ENCODE measurements at places on chromosomes 3 and 15.

- no peak for DNase-seq
Observed at GRCh38 chr15:38391191-38391590, 62.7 kb upstream of the FAM98B start.

DNA sequence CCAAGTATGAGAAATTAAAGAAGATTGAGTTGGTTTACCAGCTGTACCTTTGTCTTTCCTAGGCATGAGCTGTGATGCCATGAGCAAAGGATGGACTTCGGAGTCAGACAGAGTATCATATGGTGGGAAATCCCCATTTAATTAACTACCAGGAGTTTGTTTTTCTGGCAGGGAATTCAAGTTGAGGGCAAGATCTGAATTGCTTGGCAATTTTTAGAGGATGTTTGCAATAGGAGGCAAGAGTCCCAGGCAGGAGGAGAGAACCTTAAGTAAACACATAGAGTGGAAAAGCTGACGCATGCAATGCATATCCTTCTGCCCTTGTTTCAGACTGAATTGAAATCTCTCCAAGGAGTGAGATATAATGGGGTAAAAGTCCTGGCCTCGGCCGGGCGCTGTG is 569.7 kb upstream of the MDFIC2 start:
- DNase-seq, result no peak

- DNase-seq, result peak; percentile 53
Observed at GRCh38 chr3:133477487-133477886, 77.6 kb downstream of the BFSP2 start.

- no peak for DNase-seq
Observed at GRCh38 chr15:71333839-71334238, 218.6 kb downstream of the THSD4 start.

DNA sequence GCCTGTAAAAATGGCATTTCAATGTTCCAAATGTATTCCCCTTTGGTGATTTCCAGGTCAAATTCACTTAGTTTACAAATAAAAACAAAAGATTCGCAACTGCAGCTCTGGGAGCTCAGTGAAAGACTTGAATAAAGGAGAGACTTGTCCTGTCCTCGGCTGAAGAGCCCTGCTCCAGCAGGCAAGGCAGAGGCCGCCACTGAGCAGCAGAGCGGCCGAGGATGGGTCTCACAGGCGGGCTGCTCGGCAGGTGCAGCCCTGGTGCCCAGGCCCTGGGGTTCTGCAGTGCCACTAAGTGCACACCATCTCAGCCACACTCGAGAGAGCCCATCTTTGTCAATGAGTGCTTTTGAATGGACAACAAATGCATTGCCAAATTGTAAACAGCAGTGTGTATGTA is 856.2 kb downstream of the AGBL1 start:
- DNase-seq, result no peak

- DNase-seq, result no peak
Observed at GRCh38 chr15:83747050-83747717, 93.3 kb downstream of the ADAMTSL3 start.

DNA sequence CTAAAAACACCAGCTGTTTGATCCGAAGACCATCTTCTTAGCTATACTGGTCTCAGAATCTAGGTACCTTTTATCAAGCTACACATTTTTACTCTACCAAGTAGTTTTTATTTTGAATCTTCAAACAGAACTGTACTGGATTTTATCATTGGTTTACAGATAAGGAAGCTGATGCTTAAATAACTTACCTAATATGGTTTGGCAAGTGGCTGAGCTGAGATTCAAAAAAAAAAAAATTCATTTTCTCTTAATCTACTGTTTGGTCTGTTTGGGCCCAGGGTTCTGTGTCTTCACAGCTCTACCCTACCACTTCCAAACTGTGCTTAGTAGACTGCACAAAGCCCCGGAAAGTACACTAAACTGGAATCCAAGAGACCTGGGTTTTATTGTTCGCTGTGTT is 35.7 kb downstream of the ZNF860 start:
- no peak for DNase-seq

GRCh38 chr3:177929310-177929709 is 606.9 kb upstream of the KCNMB2 start:
- DNase-seq, result no peak

DNA sequence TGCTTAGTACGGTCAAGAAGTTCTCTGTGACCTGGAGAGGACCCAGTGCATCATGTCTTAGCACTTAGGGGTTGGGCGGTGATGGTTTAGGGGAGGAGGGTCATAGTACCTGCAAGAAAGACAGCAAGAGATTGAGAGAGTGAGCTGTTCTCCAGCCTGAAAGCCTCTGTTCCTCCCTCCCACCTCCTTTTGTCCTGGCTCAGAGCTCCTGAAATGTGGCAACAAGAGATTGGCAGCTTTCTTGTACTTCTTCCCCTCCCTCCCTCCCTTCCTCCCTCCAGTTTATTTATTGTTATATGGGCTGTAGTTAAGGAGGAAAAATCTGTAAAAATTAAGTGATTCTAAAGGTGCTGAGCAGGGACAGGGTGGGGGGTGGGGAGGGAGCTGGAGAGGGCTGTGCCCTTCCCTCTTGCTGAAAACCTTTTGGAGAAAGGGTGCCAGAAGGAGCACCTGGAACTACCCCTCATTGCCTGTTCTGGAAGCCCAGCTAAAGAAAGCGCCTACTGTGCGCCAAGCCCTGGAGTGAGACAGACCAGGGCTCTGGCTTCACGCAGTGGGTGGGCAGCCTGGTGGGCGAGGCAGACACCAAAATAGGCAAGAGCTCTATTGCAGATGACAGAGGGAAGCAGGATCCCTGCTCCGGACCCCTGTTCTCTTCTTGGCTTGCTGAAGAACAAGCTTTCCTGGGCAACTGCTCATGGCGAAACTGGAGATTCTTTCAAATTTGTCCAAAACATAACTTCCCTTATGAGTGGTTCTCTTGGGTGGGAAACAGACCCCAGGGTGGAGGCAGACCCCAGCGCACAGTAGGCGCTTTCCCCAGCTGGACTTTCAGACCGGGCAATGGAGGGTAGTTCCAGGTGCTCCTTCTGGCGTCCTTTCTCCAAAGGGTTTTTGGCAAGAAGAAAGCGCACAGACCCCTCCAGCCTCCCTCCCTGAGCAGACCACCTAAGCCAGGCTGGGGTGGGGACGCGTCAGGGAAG is 35.6 kb downstream of the LINGO1 start:
- no peak for DNase-seq

GRCh38 chr15:41115652-41116115 is 396 bp downstream of the INO80 start:
- DNase-seq, result peak; percentile 95

GRCh38 chr3:37491776-37492175 is 317.4 kb upstream of the LRRFIP2 start:
- no peak for DNase-seq

DNA sequence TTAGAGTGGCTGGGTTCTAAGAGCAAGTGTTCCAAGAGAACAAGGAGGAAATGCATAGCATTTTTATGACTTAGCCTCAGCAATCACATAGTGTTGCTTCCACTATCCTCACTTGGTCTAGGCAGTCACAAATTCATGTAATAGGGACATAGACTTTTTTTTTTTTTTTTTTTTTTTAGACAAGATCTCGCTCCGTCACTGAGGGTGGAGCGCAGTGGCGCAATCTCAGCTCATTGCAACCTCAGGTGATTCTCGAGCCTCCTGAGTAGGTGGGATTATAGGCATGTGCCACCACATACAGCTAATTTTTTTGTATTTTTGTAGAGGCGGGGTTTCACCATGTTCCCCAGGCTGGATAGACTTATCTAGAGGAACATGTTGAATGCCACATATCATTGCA is 4.7 kb upstream of the GNB4 start:
- DNase-seq, result no peak

GRCh38 chr15:33201491-33202231 is 7.1 kb upstream of the FMN1 start:
- peak; percentile 31 for DNase-seq

DNA sequence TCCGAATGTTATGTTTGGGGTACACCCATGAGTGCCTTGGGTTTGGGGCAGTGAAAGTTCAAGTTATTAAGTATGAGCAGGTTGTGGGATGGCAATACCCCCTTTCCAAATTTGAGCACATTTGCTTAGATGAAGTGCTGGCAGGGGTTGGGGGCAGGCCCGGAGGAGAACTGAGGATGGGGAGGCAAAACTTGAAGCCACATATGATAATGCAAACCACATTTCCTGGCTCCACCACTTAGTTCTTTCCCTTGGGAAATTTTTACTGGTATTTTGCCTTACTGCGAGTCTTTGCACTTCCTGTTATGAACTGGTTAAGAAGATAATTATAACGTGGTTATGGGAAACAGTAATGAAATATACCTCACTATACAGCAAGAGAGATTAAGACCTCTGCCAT is 336.0 kb upstream of the ONECUT1 start:
- no peak for DNase-seq

DNA sequence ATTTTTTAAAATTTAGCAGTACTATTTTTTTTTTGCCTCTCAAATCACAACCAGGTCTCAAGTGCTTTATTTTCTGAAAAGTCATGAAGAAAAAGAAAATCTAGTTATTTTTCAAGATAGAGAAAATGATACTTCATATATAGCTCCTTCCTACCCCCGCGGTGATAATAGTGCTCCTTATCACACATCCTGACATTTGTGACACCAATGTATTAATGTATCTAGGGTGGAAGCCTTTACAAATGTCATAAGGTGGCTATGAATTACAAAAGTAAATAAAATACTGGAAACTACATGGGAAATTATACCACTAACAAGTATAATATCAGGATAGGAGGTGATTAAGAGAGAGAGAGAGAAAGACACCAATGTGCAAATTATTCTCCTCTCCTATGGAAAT is 582.2 kb downstream of the UNC13C start:
- no peak for DNase-seq

DNA sequence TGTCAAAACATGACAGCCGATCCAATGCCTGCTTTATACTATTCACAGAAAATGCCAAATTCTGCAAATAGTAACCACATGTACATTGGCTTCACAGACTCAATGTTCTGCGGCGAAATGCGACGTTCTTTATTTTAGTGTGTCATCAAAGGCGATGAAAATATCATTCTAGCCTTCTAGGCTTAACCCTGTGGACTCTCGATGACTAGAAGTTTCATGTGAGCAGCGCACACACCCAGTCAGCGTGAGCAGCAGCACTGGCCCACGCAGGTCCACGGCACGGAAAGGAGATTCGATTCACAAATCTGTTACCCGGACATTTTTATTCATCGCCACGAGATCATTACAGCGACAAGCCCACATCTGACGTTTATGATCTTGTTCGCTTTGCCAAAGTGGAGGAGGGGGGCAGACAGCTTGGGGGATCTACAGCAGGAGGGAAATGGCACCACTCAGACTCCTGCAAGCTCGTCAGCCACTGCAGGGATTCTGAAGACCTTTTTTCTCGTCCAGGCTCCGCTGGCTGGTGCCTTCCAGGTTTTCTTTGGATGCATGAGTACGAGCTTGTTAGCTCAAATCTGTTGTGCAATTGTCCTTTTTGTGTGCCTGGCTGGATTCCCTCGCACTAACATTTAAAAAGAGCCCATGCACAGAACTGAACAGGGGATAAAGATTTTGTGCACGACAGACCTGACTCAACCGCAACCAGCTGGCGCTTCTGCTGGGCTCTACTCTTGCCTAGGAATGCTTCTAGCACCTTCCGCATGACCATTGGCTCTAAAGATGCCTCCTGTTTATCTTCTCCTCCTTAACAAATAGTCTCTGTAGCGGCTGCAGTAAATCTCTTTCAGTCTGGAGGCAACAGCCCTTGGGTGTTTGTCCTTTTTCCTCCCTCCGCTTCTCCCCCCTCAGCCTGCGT is 938.4 kb downstream of the MCTP2 start:
- no peak for DNase-seq

- DNase-seq, result peak; percentile 26
Observed at GRCh38 chr15:84099181-84099580, 136.4 kb upstream of the GOLGA6L4 start.

DNA sequence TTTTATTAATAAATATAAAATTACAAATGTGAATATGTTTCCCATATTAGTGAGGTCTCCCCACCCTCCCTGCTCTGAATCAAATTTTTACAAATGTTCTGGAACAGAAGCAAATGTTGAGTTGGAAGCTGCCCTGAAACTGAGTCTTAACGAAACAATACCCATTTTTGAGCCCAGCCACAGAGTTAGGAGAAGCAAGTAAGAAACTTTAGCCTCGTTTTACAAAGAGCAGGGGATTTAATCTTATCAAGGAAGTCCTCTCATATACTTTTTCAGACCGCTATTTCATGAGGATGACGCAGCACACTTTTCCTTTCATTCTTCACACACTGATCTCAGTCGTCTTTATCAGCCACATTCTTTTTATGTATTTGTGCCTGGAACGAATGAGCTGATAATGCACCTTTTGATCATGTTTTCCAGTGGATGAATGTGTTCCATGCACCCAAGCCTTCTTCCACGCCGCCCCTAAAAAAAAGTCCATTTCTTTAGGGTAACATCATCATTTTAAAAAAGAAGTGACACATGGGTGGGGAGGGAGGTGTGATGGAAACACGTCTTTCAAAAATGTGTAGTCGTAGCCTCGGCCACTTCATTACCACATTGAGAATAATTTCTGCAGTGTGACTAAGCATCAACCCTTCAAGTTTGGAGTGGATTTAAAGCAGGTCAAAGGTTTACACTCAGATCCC is 48.1 kb downstream of the SETMAR start:
- no peak for DNase-seq

- no peak for DNase-seq
Observed at GRCh38 chr3:141900343-141900742, 23.9 kb downstream of the ATP1B3 start.

- no peak for DNase-seq
Observed at GRCh38 chr3:44970926-44971490, 5.0 kb downstream of the ZDHHC3 start.

GRCh38 chr3:48077815-48078214 is 61.6 kb upstream of the MAP4 start:
- DNase-seq, result no peak

DNA sequence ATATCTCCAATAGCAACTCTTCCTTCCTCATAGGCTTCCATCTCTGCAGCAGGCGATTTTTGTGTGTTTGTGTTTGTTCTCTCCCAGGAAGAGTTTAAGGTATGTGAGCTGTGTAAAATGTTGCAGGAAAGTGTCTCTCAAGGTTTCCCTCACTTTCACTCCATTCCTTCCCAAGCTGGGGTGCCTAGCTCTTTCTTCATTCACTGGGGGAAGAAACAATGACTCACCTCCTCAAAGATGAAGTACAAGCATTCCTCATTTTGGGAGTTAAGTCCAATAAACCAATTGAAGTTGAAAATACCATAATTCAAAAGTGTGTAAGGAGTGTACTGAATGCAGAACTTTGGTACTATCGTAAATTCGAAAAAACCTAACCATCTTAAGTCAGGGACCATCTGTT is 422.7 kb upstream of the CFAP20DC start:
- DNase-seq, result no peak

GRCh38 chr3:31996195-31996594 is 14.6 kb downstream of the ZNF860 start:
- DNase-seq, result no peak

DNA sequence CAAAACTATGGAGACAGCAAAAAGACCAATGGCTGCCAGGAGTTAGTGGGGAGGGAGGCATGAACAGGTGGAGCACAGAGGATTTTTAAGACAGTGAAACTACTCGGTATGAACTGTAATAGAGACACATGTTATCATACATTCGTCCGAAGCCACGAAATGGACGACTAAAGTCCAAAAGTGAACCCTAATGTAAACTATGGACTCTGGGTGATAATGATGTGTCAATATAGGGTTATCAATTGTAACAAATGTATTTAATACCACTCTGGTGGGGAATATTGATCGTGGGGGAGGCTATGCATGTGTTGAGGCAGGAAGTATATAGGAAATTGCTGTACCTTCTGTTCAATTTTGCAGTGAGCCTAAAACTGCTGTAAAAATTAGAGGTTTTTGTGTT is 107.0 kb downstream of the CPN2 start:
- DNase-seq, result no peak

Data from B cell (primary cell).